Right kidney (tissue), 9 donors: ENCODE measurements at places on chromosomes 11 and 22.
A peak's percentile ranks its signal among the peaks of the same experiment; 100 is the strongest.

DNA sequence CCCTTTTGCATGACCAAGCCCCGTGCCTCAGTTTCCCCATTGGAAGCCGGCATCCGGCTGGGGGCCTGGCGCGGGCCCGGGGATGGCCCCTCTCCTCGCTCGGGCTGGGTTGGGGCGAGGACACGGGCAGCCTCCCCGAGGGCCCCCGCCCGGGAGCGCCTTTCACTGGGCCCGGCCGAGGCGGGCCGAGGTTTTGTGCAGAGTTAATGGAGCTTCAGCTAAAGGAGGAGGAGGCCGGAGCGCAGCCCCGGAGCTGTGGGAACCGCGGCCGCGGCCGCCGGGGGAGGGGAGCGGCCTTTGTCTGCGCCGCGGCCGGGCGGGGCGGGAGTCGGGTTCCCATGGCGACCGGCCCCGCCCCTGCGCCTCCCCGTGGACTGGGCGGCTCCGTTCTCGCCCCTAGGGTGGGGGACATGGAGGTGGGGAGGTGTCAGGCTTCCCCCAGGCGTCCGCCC, 1.4 kb upstream of the MAPK11 start:
- DNase-seq = peak; percentile 73

GRCh38 chr11:8340296-8340695, 76.6 kb upstream of the LMO1 start:
- DNase-seq = no peak

- no peak for DNase-seq
Measured at GRCh38 chr11:64930340-64930739, 5.4 kb downstream of the GPHA2 start.

- DNase-seq = no peak
Measured at GRCh38 chr22:44661659-44662569, 40.1 kb upstream of the PRR5 start.

- DNase-seq = no peak
Measured at GRCh38 chr11:47361419-47361818, 8.9 kb upstream of the MYBPC3 start.

DNA sequence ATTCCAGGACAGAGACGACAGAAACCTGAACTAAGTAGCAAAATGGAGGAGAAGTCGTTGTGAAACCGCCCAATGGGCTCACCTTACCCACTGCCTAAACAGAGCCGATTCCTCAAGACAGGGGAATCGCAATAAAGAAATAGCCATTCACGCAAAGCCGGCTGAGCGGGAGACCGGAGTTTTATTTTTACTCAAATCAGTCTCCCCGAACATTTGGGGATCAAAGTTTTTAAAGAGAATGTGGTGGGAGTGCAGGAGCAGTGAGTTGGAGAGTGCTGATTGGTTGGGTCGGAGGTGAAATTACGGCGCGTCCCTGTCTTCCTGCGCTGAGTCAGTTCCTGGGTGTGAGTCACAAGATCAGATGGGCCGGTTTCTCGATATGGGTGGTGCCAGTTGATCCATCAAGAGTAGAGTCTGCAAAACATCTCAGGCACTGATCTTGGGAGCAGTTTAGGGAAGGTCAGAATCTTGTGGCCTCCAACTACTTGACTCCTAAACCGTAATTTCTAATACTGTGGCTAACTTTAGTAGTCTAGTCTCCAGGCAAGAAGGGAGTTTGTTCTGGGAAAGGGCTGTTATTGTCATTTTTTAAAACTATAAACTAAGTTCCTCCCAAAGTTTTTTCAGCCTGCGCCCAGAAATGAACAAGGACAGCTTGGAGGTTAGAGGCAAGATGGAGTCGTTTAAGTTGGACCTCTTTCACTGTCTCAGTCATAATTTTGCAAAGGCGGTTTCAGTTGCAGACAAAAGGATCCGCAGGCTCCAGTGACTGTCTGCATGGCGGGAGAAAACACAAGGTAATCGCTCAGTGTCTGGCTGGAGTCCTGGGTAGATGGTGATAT, 34.1 kb downstream of the OR4D9 start:
- no peak for DNase-seq

DNA sequence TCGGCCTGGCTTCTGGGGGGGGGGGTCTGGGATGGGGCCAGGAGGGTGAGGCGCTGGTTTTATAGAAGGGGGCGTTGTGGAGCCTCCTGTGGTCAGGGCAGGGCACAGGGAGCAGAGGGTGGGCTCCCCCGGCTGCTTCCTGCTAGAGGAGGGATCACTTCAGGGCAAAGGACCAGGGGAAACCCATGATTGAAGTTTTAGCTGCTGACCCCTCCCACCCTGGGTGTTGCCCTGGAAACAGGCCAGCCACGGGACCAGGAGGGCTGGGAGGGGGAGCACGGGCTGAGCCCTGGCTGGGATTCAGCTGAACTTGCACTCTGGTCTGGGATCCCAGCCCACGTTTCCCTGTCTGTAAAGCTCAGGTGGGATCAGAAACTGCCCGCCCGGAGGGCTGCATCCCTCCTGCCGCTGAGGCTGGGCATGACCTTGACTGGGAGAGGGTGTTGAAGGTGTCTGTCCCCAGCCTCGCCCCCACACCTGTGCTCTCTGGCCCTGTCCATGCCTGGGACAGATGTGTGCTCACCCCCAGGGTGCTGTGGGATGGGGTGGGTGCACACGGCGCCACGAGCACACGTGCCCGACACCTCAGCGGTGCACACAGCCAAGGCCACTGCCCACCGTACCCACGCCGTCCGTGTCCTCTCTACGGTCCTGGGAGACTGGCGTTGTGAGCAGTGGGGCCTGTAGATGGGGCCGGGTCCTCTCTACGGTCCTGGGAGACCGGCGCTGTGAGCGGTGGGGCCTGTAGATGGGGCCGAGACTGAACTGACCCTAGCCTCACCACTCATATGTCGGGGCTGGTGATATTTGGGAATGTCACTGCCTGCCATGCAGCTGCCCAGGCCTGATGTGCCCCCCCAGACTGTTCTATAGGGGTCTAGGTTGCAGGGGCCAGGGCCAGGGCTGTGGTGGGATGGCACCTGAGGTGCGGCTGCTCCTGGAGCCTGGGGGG, 2.3 kb downstream of the TSPAN4 start:
- no peak for DNase-seq

- DNase-seq = no peak
Measured at GRCh38 chr11:28009388-28009787, 98.6 kb downstream of the KIF18A start.

DNA sequence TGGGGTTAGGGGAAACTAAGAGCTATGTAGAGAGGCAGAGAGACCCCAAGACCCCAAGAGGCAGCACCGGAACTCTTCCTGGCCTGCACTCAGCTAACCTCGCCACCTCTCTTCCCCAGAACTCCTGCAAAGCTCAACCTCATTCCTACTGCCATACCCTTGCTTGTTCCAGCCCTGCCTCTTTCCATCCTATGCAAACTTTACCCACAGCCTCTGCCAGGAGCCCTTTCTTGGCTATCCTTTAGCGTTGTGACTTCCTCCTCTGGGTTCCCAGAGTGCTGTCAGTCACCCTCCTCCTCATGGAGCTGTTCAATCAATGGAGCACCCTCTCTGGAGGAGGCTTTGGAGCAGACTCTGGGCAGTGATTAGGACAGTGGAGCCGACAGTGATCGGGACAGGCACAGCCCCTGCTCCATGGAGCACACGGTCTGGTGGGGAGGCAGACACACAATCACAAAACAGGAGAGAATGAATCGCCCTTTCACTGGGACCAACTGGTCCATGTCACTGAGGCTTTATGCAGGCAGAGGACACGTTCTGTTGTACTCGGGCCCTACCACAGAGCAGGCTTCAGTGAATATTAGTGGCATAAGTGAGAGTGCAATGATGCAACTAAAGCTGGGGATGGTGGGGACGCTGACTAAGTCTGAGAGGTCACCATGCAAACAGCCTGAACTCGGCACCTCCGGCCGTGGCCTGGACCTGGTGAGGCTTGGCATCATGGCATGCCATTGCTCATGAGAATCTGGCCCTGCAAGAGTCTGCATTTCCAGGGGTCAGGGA, 24.6 kb upstream of the P2RY2 start:
- DNase-seq = no peak

DNA sequence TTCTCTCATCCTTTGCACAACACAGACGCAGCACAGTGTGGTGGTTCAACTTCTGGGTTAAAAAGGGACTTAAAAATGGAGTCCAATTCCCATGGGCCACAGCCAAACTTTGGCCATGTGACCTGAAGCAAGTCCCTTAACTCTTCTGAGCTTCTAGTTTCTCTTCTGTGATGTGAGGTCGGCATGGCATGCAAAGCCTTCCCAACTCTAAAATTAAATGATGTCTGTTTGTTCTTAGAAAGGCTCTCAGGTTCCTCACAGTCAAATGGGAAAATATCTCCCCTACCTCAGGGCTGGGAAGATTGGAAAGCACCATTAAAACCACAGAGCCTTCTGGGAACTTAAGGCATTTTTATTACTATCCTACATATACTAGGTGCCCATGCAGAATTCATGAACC, 38.8 kb downstream of the LGR4 start:
- DNase-seq = no peak

DNA sequence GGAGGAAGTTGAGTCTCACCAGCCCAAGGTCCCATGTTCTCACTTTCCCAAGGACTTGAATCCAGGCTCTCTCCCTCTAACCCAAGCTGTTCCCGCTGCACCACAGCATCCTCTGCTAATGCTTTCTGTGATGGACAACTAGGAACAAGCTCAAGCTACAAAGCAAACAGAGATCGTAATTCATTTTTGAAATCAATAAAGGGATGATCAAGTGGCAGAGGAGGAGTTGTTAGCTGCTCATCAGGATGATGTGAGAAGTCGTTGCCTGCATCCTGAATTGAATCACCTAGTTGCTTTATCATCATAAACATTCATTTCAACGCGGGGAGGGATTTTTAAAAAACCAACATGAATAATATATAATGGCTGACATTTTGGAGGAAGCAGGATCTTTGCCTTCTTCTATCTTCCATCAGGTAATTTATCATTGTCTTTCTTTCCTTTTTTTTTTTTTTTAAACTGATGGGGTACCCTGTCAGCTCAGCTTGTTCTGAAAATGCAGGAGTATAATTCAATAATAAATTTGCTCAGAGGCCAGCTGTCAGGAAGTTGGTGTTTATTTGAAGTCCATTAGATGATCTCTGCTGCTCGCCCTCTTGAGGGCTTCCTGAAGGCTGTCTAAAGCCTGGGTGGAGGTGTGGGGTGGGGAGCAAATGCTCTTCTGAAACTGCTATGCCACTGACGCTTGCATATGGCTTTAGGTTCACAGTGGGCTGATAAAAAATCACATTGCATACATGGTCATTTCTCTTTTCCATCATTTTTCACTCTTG, 174.4 kb upstream of the NARS2 start:
- DNase-seq = no peak

DNA sequence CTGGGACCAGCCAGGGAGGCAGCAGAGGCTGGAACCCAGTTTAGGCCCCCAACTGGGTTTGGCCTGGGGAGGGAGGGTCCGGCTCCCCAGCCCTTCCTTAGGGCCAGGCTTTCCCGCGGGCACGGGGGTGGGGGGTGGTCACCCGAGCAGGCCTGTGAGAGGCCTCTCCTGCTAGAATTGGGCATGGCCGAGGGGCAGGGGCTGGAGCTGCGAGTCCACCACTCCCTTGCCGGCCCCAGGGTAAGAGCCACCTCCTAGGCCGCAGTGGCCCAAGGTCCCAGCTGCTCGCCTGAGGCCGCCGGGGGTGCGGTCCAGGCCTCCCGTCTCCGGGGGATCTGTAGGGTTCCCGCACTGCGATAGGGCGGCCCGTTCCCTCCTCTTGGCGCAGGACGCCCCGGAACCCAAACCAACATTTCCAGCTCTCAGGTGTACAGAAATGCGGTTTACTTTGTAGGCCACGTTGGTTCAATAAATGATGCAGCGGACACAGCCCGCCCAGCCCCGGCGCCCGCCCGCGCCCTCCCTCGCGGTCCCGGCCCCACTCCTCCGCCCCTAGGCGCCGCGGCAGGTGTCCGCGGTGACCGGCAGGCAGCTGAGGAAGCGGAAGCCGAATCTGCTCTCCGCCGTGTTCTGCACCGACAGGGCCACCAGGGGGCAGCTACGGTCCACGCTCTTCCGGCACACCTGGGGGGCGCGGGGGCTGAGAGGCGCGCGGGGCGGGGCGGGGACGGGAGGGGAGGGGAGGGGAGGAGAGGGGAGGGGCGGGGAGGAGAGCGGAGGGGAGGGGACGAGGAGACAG, 5.9 kb downstream of the LMNTD2 start:
- DNase-seq = no peak

GRCh38 chr11:71093783-71094182, 158.6 kb downstream of the SHANK2 start:
- no peak for DNase-seq

GRCh38 chr22:29861672-29862297, 21.2 kb upstream of the MTMR3 start:
- DNase-seq = no peak

- no peak for DNase-seq
Measured at GRCh38 chr11:77173494-77173893, 45.4 kb downstream of the MYO7A start.

- DNase-seq = no peak
Measured at GRCh38 chr11:23727387-23727786, 769.5 kb upstream of the LUZP2 start.

DNA sequence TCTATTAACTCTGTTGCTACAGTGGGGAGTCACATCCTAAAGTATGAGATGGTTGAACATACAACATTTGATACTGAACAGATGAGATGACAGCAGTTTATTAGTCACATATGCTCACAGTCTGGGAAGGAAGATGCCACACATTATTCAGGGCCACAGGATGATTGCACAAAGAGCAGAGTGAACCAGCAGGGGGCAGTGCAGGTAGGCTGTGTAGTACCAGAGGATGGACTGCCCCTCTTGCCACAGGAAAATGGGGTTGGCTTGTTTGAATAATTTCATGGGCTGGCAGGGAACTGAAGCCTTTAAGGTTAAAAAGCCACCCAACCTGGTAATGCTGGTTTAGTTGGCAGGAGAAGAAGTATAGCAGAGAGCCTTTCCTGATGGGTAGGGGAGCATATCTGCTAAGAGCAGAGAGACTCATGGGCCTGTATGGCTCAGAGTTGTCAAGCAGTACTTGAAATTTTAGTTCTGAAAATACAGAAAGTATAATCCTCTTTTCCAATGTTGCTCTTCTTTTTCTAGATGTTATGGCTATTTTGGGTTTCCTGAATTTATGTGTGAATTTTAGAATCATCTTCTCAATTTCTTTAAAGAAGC, 180.4 kb upstream of the B3GAT1 start:
- DNase-seq = no peak

- DNase-seq = no peak
Measured at GRCh38 chr22:40593460-40594273, 42.9 kb downstream of the MRTFA start.

DNA sequence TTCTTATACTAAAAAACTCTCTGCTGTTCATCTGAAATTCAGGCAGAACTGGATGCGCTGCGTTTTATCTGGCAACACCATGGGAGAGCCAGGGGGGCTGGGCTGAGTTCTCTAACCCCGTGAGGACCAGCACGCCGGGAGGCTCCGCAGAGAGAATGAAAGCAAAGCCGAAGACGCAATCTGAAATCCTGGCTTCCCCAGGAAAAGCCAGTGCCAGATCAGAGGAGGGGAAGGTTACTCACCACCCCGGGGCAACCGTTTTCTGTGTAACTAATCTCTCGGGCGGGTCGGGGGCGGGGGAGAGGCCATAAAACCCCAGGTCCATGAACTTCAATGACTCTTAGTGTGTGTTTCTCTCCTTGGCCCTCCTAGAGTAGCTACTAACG, 99.4 kb downstream of the SHANK2 start:
- no peak for DNase-seq
